ENCODE measurements at places on chromosomes 7 and 10.
A peak's percentile ranks its signal among the peaks of the same experiment; 100 is the strongest.

DNA sequence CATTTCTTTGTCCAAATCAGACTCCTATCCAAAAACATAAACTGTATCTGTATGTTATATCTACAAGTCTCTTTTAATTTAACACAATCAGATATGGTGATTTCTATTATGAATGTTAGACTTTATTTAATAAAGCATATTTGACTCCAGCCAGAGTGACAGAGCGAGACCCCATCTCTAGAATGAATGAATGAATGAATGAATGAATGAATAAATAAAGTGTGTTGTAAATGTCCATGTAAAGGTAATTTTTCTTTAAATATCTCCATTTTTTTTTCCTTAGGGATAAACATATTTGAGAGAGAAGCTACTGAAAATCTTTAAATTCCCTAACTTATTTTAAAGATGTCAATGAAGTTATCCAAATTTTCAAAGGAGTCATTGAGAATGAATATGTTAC, 18.1 kb upstream of the ALDH18A1 start:
- no peak for DNase-seq

DNA sequence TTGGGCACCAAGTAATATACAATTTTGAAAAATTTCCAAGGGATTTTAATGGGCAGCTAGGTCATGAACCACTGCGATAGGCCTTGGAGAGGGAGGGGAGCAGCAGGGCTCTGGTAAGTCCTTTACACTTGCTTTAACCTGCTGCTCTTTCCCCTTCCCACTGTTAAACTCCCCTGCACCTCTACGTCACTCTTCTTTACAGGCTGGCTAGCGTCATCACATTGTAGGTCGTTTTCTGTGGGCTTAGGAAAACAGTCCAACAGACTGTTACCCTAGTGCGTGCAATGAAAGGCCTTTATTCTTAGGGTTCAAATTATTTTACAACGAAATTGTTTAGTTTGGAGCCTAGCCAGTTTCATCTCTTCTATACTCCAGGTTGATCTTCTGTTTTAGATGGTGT, 235.7 kb downstream of the AUTS2 start:
- no peak for DNase-seq

DNA sequence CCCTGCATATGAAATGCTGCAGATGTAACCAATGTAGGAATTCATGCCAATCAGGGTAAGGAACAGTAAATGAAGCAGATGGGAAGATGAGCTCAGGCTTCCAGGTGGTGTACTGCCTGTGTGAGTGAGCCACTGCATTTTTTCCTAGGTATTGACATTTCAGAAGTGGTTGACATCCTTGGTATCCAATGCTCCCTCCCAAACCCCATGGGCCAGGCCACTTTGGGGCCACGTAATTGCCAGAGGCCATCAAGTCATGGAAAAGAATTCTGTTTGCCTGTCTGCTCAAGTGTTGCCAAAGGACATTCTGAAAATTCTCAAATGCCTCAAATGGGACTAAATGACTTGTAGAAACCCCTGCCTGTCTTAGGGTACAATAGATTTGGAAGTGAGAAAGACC, 384.6 kb downstream of the GATA3 start:
- DNase-seq: no peak

DNA sequence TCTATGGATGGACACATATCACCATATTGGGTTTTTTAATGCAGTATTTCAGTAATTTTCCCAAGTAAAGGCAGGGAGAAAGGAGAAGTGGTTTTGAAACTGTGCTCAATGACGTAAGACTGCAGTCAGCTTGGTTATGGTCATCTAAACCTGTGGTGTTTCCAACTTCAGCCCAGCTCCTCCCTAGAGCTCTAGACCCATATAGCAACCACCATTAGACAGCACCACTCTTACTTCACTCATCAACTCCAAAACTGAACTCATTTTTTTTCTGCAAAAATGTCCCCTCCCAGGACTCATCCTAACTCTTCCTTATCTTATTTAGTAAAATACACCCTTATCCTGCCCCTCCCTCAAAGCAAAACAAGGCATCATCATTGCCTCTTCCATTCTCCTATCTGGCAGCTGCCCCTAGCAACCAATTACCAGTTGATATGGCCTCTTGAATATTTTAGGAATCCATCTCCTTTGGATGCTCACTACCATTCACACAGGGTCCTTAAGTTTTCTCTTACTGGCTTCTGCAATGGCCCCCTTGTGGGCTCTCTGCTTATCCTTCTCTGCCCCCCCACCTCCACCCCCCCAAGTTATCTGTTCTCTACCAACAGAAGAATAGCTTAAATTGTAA, 1.5 kb upstream of the RALA start:
- DNase-seq: no peak

GRCh38 chr7:142436601-142437000, 178.7 kb upstream of the PRSS58 start:
- peak; percentile 82 for DNase-seq

DNA sequence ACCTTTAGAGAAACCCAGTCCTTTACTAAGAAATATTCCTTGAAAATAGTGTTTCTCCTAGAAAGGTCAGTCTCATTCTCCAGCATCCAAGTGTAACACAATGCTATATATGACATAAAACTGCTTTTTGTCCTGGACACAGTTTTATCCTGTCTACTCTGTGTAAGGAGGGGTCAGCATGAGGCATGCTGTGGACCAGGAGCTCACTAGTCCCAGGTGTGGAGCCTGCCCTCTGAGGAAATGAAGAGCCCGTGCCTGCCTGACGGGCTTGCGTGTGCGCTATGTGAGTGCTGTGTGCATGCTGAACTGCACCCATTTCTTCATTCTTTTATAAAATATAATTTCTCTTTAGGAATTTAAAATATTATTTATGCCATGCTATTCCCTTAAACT, 182.8 kb upstream of the CDCA7L start:
- DNase-seq: no peak

DNA sequence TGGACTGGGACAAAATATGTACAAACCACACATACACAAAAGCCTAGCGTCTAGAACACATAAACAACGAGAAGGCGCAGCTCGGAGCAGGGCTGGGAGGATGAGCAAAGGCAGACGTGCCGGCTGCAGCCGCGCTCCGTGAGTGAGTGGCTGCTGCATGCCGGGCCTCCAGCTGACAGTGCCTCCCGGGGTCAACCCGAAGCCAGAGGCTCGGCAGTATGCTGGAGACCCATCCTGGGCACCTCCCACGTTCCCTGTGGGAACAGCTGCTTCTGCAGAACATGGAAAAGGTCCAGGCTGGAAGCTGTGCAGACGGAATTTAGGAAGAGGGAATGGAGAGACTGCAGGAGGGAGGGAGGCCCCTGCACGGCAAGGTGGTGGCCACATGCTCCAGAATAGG, 3.6 kb upstream of the GPR146 start:
- DNase-seq: no peak

- no peak for DNase-seq
Measured at GRCh38 chr10:129771576-129771975, 192.5 kb downstream of the EBF3 start.

DNA sequence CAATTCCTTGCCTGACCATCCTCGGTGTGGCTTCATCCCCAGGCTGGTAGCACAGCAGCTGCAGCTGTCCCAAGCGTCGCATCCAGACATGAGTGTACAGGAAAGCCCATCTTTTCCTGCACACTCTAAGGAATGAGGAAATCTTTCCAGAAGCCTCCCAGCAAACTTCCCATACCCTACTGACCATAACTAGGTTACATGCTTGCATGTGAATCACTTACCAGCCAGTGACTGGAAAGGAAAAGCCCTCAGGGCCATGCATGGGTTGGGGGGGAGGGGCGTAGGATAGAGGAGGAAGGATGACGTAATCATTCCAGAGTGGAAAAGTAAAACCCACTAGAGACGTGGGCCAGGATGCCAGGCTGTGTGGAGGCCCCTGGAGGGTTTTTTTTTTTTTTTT, 18.9 kb upstream of the ZNF212 start:
- peak; percentile 78 for DNase-seq

- DNase-seq: peak; percentile 45
Measured at GRCh38 chr10:35218339-35218955, 91.8 kb downstream of the CREM start.

- peak; percentile 4 for DNase-seq
Measured at GRCh38 chr10:67606572-67606971, 89.4 kb downstream of the CTNNA3 start.

DNA sequence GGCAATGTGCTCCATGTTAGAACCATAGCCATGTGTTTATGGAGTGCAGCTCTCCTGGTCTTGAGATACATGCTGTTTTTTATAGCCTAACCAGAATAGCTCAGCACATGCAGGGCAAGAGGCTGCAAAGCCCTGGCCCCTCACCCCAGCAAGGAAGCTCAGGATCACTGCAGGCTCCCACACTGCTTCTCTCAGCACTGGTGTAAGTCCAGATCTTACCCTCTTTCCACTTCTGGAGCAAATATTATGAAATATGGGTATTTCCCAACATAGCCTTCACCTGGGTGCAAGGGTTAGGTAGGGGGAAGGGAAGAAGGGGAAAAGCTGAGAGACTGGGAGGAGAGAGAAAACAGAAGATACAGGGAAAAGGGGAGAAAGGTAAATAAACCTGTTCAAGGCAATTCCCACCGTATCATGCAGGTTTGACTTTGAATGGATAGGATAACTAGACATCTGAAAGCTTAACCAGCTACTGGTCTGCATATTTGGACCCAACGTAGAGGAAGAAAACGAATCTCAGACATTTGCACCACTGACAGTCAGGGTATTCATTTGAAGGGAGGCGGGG, 19.7 kb downstream of the SKIDA1 start:
- DNase-seq: no peak

DNA sequence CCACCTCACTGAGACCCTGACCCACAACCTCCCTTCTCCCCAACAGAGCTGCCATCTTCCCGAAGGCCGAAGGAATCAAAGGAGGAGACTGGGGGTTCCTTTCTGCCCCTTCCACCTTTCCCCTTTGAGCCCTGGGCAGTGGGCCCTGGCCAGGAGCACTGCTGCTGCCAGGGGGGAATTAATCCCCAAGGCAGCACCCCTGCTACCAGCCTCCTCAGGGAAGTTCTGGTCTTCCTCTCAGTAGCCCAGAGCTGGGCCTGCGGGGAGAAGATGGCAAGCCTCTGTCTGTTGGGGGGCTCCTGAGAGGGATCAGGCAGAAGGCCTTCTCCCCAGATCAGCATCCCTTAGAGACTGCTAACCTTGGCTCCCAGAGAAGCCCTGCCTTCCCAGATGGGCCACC, 25.5 kb downstream of the DPCD start:
- no peak for DNase-seq

GRCh38 chr10:70758757-70759514, 26.2 kb downstream of the TBATA start:
- peak; percentile 35 for DNase-seq

DNA sequence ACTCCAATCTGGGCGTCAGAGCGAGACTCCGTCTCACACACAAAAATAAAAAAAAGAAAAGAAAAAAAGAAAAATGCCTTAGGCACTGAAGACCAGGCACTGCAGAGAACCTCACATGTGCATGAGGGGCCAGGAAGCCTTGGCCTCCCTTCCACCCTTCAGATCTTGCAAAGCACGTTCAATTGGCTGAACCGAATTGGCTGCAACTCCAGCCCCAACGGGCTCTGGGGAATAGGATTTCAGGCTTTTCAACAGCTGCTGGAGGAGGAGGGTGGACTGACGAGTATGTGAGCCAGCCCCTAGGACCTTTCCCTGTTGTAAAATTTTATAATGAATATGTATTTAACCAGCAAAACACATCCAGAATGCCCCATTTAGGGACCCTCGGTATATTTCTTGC, 16.7 kb downstream of the TMEM120A start:
- no peak for DNase-seq

- DNase-seq: no peak
Measured at GRCh38 chr10:128064970-128065580, 61.1 kb downstream of the MKI67 start.

DNA sequence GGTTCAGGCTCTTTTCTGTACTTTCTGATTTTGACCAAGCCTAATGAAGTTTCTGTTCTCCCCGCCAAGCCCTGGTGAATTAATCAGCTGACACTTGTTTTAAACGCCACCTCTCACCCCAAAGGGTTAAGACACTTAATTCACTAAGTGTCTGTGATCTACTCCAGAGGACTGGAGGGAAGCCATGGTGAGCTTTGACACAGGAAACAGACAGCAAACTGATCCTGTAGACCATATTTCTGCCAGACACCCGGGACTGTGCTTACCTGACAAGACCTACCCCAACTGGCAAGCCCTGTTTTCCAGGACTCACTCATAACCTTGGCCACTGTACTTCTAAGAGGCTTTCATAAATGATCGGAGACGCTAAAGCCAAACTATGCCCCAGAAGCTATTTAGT, 126.0 kb downstream of the STRA8 start:
- DNase-seq: no peak

- no peak for DNase-seq
Measured at GRCh38 chr10:83178526-83178925, 960.8 kb upstream of the GHITM start.

DNA sequence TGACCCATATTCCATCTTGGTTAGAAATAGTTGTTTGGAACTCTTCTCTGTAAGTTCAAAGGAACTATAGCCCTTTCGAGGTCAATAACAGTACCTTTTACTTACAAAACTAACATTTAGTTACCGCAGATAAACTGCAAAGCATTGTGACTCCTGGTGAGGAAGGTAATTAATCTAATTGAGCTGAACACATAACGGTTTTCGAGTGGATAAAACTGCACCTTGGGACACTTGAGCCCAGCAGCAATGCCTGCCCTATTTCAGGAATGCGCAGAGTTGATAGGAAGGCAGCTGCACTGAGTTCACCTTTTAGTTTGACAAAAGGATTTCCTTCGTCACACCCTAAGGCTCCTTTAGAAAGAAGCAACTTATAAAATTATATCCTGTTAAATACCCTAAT, 75.4 kb downstream of the JAZF1 start:
- no peak for DNase-seq

- peak; percentile 63 for DNase-seq
Measured at GRCh38 chr10:107081644-107082043, 82.9 kb downstream of the SORCS1 start.

GRCh38 chr10:73585327-73585726, 5.8 kb downstream of the USP54 start:
- no peak for DNase-seq

DNA sequence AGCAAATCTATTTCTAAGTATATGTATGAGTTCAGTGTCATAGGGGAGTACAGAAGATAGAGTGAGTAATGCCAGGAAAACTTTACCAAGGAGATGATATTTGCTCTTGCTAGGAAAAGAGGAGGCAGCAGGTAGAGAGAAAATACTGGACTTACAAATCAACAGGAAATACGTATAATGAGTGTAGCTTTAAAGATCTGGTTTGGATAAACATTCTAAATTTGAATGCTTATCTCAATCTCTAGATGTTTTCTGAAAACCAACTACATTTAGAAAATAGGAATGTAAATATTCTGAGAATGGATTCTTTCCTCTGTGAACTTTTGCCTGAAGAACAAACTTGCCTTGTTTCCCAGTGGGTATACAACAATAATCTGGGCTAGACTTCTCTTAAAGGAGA, 46.9 kb upstream of the GNAI1 start:
- no peak for DNase-seq

- peak; percentile 13 for DNase-seq
Measured at GRCh38 chr10:48634198-48634983, 29.5 kb upstream of the ARHGAP22 start.

GRCh38 chr10:117488004-117488403, 54.5 kb upstream of the EMX2 start:
- DNase-seq: no peak

All from COLO829 (cell line).